ENCODE measurements at places on chromosomes 7 and 10.

DNA sequence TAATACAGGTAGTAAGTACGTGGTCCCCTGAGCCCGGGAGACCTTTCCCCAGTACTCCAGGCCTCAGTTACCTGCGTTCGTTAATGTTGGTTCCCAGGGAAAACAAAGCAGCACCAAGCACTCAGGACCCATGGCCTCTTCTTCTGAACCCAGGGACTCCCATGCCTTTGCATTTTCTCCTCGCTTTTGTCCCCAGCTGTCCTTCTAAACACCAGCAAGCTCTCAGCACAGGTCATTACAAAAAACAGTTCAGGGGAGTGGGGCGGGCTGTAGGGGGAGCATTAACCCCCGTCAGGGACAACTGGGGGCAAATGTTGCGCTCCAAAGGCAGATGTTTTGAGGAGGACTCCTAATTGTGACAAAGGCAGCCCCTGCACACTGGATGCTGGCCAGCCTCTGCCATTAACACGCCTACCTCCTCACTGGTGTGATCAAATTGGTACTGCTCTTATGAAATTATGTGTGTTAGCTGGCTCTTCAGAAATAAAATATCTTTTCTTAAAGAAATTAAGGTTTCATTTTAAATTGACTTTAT lies 80.5 kb upstream of the LRGUK start:
- peak; percentile 50 for DNase-seq

GRCh38 chr10:30839652-30840051 lies 192.0 kb downstream of the ZNF438 start:
- no peak for DNase-seq

DNA sequence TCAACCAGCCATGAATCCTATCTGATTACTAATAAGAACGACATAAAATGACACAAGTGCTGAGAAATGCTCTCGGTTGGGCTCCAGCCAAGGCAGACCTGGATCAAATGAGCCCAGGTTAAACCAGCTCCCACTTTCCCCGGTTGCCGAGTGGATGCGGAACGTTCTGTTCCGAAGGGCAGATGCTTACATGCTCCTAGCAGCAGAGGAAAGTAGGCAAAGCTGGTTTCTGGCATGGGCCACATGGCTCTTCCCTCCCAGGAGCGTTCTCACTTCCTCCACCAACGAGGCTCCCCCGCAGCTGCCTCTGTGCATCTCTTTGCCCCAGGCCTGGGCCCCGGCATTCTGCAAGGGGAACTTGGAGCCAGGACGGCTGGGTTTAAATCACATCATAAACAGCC lies 61.8 kb upstream of the SDK1 start:
- DNase-seq = no peak

DNA sequence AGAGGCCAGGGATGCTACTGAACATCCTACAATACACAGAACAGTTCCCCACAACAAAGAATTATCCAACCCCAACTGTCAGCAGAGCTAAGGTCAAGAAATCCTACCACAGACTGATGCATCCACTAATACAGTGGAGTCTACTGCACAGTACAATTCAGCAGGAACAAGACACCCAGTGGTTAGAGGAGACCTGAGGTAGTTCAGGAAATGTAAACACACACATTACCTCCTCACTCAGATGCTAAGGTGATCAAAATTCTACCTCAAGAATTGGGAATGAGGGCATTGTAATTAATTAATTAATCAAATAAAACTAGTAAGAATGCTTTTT lies 91.4 kb downstream of the ZFAND4 start:
- no peak for DNase-seq

- no peak for DNase-seq
These were observed 66.4 kb upstream of the FAM180A start for GRCh38 chr7:135815033-135815432.

- no peak for DNase-seq
These were observed 3.7 kb upstream of the AKR1C3 start for GRCh38 chr10:5090551-5090950.

Measured in H1 (cell line).